ENCODE measurements at places on chromosomes 6 and 20.

DNA sequence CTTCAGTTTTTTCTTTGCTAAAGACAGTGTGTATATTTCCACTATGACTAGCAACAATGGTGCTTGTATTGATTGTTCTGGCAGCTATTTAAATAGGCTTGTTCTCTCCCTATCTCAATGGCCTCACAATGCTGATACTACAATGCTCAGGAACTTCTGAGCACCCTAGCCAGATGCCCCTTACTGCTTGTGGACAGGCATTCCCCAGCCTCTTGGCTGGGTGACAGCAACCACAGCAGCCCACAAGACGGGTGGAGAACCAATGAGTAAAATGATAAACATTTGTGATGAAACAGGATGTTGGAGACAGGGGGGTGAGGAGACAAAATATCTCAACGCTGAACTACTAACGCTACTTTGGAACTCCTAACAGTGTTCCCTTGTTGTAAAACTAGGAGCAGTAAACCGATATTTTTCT lies 42.3 kb downstream of the HIVEP2 start:
- H3K4me1 ChIP-seq = peaks cover 10% of the 10 kb centered on the region
- peak; percentile 78 for DNase-seq
- no peaks in the 10 kb centered on the region for H3K27me3 ChIP-seq
- peak overlapping the region; percentile 33 for H3K27ac ChIP-seq
- H3K36me3 ChIP-seq = no peaks in the 10 kb centered on the region
- H3K4me3 ChIP-seq = no peak overlapping the region

DNA sequence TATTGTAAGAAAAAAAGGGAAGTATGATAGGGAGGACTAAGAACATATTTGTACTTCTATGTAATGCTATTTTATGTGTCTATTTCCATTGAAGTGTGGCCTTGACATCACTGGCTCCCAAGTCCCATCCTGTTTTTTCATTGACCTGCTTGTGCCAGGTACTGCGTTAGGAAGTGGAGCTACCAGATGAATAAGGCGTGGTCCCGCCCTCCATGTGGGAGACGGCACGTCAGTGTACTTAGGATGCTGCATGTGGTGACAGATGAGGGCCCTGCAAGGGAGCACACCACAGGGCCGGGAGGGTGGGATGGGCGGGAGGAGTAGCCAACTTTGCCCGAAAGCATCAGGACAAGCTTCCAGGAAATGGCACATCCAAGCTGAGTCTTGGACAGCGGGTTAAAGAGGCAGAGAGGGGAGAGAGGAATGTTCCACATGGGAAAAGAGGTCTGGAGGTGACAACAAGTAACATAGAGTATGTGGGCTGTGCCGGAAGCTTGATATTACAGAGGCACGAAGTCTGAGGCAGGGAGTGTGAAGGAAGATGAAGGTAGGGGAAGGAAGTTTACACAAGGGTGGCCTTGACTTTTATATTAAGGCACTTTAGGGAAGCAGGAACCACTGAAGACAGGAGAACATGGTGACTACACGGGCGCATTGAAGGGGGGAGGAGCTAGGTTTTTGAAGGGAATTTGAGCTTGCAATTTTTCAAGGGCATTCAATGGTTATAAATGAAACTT lies 140.6 kb downstream of the MTHFD1L start:
- no peak for DNase-seq
- H3K36me3 ChIP-seq = no peaks in the 10 kb centered on the region
- H3K4me3 ChIP-seq = no peak overlapping the region
- no peak overlapping the region for H3K27ac ChIP-seq
- no peaks in the 10 kb centered on the region for H3K27me3 ChIP-seq

DNA sequence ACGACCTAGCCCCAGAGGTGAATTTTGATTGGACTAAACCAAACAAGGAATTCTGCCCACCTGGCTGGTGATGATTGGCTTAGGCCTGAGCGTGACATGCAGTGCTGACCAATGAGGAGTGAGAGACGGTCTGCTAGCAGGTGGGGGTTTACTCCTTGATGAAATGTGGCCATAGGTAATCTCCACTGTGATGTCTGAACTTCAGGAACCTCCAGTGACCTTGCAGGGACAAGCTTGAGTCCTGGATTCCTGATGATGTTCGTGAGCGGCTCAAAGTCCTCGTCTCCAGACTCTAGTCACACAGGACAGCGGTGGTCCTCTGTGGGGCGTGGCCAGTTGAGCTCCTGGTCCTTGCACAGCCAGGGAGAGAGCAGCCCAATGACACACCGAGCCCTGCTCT lies 8.4 kb downstream of the VSX1 start:
- H3K4me1 ChIP-seq = peaks cover 13% of the 10 kb centered on the region
- no peak overlapping the region for H3K27ac ChIP-seq
- H3K4me3 ChIP-seq = no peak overlapping the region
- no peaks in the 10 kb centered on the region for H3K36me3 ChIP-seq
- DNase-seq = no peak
- H3K27me3 ChIP-seq = peaks cover 16% of the 10 kb centered on the region

DNA sequence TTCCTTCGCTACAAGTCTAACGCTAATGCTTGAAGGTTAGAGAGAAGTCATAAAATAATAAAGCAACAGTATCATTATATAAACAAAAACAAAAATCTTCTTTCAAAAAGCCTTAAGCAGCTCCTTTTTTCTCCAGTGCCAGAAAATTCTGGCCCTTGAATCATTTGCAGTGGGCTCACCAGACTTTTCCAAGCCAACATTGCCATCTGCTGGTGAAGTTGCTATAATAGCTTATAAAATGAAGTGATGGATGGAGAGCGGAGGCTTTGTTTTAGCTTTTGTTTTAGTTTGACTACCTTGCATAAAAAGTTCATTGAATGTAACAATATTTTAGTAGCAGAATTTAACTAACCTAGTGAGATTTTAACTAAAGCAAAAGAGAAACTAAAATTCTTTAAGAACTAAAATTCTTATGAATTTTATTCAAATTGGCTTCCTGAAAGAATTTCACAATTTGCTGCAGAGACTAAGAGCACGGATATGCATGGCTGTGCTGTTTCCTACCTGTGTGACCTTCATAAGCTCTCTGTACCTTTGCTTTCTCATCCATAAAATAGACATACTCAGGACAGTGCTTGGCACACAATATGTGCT lies 44.8 kb upstream of the SLC2A12 start:
- no peak for DNase-seq
- H3K36me3 ChIP-seq = no peaks in the 10 kb centered on the region
- no peaks in the 10 kb centered on the region for H3K4me1 ChIP-seq
- H3K27me3 ChIP-seq = no peaks in the 10 kb centered on the region
- no peak overlapping the region for H3K27ac ChIP-seq

DNA sequence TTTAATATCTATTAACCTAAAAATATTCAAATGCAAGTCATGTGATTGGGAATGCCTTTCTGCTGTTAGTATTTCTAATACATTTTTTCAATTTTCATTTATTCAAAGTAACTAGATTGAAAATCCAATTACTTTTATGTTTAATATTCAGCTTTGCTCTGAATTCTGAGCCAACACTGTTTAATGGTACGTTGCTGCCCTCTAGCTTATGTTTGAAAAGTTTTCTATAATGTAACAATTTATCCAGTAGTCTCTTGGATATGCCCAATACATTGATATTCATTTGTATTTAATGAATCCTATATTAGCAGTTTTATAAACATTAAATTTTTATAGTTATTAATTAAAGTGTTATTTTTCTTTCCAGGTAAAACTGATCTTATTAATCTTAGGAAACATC lies 47.4 kb downstream of the LGSN start:
- H3K4me1 ChIP-seq = no peaks in the 10 kb centered on the region
- no peaks in the 10 kb centered on the region for H3K27me3 ChIP-seq
- no peaks in the 10 kb centered on the region for H3K36me3 ChIP-seq
- DNase-seq = no peak
- H3K4me3 ChIP-seq = no peak overlapping the region
- no peak overlapping the region for H3K27ac ChIP-seq

- no peak overlapping the region for H3K4me3 ChIP-seq
- H3K27me3 ChIP-seq = no peaks in the 10 kb centered on the region
- H3K4me1 ChIP-seq = peaks cover 6% of the 10 kb centered on the region
- no peak for DNase-seq
- H3K27ac ChIP-seq = no peak overlapping the region
These were observed 121.0 kb upstream of the ZNF184 start for GRCh38 chr6:27593861-27594260.

All from upper lobe of left lung (tissue), 6 donors.